ENCODE measurements at places on chromosomes 1 and 21.

GRCh38 chr1:231190456-231190855, 28.6 kb downstream of the TRIM67 start:
- DNase-seq = no peak

DNA sequence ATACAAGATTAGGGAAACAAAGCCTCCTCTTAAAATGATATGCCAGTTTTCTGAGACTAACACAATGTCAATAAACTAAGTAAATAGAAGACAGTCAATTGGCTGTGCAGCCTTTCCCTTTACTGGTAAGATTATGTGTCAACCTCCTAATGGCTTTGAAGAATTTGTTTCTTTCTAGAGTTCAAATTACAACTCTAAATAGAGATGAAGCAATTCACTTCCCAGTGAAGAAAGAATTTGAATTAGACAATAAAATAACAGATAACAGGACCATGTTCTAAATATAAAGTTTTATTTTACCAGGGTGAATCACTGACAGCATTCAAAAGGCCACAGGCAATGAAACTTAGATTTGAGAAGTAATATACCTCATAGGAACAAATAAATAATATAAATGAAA, 680.3 kb downstream of the PLA2G4A start:
- no peak for DNase-seq

DNA sequence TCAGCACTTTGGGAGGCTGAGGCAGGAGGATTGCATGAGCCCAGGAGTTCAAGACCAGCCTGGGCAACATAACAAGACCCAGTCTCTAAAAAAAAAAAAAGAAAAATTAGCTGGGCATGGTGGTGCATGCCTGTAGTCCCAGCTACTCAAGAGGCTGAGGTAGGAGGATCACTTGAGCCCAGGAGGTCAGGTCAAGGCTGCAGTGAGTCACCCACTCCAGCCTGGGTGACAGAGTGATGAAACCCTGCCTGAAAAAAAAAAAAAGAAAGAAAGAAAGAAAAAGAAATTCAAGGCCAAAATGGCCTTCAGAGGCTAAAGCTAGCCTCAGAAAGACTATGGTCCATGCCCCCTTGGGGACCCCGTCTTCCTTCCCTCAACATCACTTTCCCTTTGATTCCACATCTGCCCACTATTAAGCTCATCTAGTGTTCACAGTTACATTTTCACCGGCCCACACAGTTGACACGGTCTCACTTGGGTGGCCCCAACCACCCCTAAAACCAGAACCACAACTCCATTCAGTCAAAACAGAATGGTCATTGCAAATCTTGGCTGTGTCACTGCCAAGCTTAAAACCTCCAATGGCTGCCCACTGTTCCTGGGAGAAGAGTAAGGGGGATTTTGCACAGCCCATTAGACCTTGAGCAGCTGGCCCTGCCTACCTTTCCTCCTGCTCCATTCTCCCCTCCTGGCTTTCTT, 2.1 kb upstream of the CAPN8 start:
- no peak for DNase-seq

- no peak for DNase-seq
These were observed 24.4 kb downstream of the PLXNA2 start for GRCh38 chr1:208219659-208220282.

- no peak for DNase-seq
These were observed 117.3 kb downstream of the PGBD5 start for GRCh38 chr1:230308821-230309220.

DNA sequence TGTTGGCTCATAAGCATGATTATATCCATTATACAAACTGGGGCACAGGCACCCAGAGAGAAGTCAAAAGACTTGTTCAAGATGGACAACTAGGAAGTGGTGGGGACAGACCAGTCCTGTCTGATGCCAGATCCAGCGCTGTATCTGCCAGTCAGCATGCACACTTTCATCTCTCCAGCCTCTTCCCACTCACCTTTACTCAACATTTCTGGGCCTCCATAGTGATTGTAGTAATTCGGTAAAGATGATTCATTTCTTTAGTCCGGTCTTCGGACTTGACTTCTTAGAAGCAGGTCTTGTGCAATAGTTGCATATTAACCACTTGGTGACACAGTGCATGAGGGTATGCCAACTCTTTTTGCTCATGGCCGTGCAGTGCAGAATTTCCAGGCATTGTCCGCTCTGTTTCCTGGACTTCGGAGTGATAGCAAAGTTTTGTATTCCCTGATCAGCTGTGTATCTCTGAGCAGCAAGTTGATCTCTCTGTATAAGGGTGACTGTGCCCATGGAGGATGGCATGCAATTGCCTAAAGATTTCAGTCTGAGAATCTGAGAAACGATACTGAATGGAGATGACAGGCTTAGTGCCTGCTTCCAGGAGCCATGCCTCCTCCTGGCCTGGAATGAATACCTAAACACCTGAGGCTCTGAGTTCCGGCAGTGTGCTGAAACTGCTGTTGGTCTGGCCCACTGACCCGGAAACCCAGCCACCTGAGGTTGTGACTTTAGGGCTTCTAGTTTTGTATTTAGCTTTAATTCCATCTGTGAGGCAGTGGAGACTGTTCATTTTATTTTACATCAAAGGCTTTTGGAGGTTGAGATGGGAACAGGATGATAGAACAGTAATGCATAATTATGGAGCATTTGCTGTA, 39.0 kb downstream of the GALNT2 start:
- DNase-seq = no peak

- DNase-seq = no peak
These were observed 49.4 kb downstream of the PTPRU start for GRCh38 chr1:29285771-29286170.

GRCh38 chr1:178220094-178220493, 126.2 kb downstream of the RASAL2 start:
- no peak for DNase-seq

DNA sequence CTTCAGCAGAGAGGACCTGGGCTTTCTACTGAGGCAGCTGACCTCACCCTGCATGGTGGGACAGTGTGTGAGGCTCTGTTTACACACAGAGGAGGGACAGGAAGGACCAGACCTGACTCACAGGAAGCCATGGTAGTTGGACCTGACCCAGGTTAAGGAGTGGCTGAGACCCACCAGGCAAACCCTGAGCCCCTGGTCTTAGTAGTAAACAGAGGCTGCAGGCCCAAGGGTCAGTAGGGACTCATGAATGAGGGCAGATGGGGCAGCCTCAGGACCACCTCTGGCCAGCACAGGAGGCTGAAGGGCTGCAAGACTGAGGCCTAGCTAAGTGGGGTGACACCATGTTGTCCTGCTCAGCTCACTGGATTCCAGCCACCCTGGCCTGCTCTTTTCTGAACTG, 273.2 kb downstream of the GRIK3 start:
- DNase-seq = no peak

- no peak for DNase-seq
These were observed 9.1 kb downstream of the NES start for GRCh38 chr1:156667968-156668709.

DNA sequence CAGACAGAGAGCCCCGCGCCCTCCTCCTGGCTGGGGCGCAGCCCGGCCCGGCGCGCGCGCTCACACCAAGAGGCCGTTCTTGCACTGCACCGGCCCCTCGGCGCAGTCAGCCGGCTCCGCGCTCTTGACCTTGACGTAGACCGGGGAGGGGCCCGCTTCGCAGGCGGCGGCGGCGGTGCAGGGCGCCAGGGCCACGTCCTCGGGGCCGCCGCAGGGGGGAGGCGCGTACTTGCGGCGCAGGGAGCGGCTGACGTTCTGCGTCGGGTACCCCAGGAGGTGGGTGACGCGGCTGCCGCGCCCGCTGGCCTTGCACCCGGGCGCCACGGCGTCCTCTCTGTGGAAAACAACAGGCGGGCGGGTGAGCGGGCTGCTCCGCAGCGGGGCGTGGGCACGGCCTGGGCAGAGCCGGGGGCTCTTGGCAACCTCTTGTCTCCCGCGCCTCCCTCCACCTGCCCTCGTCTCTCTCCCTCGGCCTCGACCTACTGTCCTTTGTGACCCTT, 7.7 kb downstream of the VSIG8 start:
- peak; percentile 42 for DNase-seq
